AG08395 (cell line): ENCODE measurements at places on chromosomes 6 and 20.

DNA sequence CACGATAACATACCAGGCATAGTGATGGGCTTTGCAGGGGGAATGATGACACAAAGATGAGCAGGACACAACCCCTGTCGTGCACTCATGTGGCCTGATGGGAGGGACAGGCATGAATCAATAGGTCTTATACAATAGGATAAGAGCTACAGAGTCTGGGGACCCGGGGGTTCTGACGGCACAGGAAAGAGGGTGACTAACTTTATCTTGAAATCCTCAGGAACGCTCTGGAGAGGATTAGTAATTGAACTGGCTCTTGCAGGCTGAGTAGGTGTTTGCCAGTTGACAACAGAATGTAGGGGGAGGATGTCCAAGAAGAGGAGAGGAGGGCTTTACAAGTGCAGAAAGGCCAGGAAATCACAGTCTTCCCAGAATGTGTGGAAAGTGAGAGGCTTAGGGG, 219.9 kb upstream of the ECI2 start:
- peak; percentile 68 for DNase-seq

GRCh38 chr6:111030008-111031007, 48.5 kb downstream of the RPF2 start:
- DNase-seq = no peak

- DNase-seq = no peak
Observed at GRCh38 chr6:15439410-15440025, 193.6 kb downstream of the JARID2 start.

GRCh38 chr6:104686550-104687175, 173.1 kb downstream of the HACE1 start:
- DNase-seq = no peak

DNA sequence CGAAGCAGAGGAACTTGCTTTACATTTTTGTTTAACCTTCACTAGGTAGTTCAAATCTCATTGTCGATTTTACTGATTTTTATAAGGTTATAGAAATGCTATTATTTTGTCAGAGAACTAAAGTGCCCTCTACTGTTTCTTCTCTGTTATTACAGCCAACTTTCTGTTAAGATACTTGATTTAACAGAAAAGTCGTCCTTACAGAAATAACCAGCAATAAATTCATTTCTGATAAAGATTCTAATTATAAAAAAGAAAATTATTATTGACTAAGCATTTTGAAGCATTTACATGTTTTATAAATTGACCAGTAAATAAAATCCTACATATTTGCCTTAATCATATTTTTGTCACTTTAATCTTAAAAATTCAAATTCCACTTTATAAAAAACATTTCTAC, 60.8 kb downstream of the OGFRL1 start:
- peak; percentile 23 for DNase-seq

DNA sequence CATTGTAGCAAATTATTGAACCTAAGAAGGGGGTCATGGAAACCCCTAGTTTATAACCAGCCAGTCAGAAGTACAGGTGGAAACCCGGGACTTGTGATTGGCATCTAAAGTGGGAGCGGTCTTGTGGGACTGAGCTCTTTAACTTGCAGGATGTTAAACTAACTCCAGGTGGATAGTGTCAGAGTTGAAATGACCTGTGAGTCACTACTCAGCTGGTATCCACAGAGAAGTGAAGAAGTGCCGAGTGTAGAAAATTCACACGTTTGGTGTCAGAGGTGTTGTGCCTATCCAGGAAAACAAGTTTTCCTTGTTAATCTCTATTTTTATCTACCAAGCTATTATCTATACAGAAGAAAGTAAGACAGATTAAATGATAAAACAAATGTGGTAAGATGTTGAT, 179.7 kb downstream of the ADGRG6 start:
- DNase-seq = no peak
